ENCODE measurements at places on chromosomes 2 and 18.

DNA sequence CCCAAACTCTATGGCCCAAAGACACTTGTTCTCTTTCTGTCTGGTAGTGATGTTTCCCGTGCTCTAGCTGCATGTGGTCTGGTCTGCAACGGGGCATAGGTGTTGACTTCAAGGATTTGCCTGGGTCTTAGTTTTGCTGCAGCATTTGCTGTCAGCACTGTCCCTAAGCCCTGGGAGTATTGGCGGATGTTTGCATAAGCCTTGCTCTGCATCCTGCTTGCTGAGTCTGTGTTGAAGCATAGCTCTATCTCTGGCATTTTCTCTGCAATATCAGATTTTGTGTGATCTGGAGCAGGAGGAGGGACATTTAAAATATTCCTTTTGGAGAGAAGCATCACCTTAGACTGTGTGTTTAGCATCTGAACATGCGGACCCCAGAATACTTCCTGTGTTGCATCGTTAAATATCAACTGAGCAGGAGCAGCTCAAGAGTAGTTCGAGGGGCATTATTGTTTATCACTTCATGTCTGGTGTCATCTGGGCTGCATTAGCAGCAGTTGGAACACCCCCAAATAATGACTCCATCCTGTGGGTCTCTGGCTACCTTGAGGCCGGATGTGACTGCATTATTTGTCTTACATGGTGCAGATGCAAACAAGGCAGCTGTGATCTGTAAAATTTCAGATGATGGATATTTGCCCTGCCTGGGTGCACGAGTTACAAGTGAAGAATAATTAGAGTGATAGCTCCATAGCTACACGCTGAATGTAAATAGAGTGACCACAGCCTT is 231.7 kb downstream of the TRIB2 start:
- DNase-seq: no peak

GRCh38 chr2:143030127-143030526 is 99.1 kb upstream of the ARHGAP15 start:
- DNase-seq: no peak

- no peak for DNase-seq
Measured at GRCh38 chr2:96184989-96185388, 23.6 kb downstream of the STARD7 start.

- DNase-seq: no peak
Measured at GRCh38 chr18:51603551-51603950, 406.1 kb upstream of the MEX3C start.

- no peak for DNase-seq
Measured at GRCh38 chr18:78753240-78753639, 226.4 kb upstream of the SALL3 start.

DNA sequence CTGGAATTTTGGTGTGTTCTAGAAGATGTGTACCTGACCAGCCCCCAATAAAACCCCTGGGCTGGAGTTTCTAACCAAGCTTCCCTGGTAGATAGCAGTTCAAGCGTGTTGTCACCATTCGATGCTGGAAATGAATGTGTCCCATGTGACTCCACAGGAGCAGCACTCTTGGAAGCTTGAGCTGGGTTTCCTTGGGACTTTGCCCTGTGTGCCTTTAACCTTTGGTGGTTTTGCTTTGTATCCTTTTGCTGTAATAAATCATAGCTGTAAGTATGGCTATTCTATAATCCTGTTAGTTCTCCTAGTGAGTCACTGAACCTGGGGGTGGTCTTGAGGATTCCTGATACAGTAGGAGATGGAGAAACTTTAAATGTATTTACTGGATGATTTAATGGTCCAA is 65.2 kb downstream of the KLHL14 start:
- DNase-seq: no peak

- DNase-seq: no peak
Measured at GRCh38 chr2:159867567-159868361, 69.8 kb upstream of the CD302 start.

DNA sequence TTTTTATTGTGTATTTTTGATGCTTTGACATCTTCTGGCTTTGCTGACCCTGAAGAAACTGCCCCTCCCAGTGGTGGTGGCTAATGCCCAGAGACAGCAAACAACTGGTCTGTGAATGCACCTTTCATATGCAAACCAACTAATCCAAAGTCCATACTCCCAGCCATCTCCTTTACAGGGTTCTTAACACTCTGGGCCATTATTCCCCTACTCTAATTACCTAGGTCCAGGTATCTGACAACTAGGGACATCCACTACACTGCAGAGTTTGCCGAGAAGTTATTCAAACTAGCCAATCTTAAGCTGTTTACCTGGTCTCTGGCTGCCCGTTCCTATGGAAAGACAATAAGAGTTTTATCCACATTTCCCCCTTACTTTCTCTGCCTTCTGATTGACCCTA is 73.6 kb downstream of the FSHR start:
- no peak for DNase-seq

- DNase-seq: peak; percentile 37
Measured at GRCh38 chr18:13611142-13611600, 115.2 kb downstream of the FAM210A start.

- no peak for DNase-seq
Measured at GRCh38 chr2:232354069-232354468, 24.5 kb upstream of the ALPP start.

DNA sequence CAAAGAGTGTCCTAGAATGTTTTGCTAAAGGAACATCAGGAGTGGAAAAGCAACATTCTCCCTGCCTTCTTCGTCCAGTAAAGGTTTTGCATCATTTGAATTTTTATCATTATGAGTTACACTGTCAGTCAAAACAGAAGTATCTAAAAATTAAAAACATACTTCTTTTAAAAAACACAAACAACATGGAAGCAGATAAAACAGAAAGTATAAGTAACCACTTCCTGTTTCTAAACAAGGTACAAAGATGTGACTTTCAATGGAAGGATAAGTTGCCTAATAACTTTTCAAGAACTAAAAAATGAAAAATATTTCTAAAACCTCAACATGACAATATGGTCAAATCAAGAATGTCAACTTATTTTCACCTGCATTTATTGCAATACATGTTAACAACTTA is 158.2 kb downstream of the STK39 start:
- DNase-seq: no peak

DNA sequence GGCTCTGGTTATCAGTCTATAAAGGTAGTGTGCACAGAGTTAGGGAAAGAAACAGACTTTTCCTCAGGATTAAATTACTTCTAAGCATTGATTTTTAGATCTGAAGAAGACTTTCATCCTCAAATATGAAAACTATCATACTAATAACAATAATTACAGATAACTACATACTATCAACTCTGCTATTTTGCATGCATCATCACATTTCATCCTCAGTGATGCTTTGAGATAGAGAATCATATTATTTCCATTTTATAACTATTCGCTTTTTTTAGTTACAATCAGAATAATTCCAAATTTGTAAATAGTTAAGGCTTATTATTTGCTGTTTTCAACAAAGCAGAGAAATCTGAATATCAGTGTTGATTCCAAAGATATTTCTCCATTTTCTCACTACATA is 239.2 kb downstream of the MEIS1 start:
- DNase-seq: no peak

DNA sequence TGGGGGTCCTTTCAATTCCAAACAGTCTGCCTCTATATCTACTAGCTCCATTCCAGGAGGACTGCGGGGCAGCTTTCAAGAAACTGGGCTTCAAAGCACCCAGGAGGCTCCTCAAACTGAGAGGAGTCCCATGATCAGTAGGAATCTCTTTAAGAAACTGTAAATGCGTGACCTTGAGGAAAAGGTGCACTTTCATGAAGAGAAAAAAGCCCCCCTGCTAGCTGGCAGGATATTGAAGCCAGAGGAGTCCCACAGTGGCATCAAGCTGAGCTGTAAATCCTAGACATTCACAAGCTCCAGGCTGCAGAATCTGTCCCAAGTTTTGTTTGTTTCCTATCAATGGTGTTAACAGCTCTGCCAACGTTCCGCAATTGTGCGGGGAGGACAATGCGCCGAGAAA is 790.1 kb downstream of the SLC4A3 start:
- no peak for DNase-seq

DNA sequence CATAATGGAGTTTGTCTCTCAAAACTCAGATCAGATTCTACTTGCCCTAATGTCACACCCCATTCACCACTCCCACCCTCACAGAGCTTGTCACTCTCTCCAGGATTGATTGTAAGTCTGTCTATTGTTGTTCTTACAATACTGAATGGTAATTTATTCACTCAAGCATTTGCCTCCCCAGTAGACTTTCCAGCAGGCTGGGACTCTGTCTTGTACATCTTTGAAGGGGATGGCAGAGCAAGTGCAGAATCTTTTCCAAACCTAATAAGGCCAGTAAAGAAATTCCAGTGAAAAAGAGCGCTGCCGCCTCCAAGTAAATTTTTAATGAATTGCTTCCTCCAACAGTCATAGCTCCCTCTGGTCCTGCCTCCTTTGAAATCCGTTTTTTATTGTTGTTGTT is 56.9 kb downstream of the RBM43 start:
- no peak for DNase-seq

DNA sequence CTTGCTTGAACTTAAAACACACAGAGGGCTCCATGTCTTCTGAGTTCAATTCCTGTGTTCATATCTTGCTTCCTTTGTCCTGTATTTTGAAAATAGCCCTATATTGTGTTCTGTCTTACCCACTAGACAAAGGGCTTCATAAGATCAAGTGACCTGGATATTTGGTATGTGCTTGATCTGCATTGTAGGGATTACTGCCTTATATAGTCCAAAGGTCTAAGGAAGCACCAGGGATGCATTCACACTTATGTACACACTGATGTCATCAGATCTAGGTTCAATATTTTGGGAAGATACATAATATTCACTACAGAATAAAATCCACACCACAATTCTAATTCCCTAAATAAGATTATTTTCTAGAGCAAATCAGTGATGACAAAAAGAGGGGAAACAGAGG is 278.0 kb upstream of the KYNU start:
- DNase-seq: no peak

- DNase-seq: no peak
Measured at GRCh38 chr2:173451941-173452340, 97.3 kb downstream of the CDCA7 start.

DNA sequence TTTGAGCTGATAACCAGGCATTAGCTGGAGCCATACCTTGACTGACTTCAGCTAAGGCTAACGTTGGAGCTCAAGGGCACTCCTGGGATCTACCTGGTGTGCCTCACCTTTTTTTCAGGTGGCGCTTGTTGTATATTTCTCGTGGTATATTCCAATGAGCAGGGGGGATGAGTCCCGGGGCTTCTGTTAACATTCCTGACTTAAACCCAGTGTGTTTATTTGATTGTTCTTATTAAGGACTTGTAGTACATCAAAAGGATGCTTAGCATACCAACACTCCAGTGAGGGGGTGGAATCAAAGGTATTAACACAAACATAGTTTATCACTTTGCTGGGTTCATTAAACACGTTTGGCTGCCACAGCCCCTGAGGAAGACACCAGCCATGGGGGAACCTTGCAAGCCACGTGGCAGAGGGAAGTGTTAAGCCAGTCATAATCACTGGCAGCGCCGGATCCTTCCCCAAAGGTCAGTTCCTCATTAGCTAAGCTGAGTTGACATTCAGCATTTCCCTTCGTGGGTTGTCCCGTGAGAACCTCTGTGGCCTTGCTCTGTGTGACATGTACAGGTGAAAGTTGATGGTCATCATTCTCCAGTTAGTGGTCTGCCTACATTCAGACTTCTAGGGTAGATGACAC is 119.5 kb upstream of the MCFD2 start:
- DNase-seq: no peak

All from left kidney (tissue), 8 donors.